ENCODE measurements at places on chromosomes 12 and 14.

GRCh38 chr12:6550294-6551062 lies 5.4 kb downstream of the IFFO1 start:
- no peak for DNase-seq

DNA sequence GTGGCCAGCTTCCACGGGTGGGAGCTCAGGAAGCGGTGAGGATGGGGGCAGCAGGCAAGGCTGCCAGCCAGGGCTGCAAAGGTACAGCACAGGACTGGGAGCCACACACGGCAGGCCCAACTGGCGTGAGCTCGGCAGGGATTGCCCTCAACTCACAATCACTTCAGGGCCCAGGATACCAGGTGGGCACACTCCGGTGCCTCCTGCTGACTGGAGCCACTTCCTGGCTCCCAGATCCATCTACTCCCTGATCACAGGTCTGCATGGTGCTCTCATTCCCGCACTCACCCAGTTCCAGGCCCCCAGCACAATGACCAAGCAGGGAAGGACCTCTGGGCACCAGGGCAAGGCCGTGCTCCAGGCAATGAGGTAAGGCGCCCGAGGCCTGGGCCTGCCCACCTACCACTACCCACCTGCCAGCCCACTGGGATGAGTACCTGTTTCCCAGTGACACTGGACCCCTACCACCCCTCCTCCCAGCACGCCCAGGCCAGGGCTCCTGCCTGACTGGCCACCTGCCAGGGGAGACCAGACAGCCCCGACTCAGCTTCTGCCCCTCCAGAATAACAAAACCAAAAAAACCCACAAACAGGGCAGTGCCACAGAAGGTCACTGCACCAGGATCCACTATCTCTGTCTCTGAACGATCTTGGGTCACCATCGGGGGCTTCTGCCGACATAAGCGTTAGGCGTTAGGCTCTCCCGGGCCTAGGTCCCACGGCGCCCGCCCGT lies 1.8 kb downstream of the JAG2 start:
- no peak for DNase-seq

DNA sequence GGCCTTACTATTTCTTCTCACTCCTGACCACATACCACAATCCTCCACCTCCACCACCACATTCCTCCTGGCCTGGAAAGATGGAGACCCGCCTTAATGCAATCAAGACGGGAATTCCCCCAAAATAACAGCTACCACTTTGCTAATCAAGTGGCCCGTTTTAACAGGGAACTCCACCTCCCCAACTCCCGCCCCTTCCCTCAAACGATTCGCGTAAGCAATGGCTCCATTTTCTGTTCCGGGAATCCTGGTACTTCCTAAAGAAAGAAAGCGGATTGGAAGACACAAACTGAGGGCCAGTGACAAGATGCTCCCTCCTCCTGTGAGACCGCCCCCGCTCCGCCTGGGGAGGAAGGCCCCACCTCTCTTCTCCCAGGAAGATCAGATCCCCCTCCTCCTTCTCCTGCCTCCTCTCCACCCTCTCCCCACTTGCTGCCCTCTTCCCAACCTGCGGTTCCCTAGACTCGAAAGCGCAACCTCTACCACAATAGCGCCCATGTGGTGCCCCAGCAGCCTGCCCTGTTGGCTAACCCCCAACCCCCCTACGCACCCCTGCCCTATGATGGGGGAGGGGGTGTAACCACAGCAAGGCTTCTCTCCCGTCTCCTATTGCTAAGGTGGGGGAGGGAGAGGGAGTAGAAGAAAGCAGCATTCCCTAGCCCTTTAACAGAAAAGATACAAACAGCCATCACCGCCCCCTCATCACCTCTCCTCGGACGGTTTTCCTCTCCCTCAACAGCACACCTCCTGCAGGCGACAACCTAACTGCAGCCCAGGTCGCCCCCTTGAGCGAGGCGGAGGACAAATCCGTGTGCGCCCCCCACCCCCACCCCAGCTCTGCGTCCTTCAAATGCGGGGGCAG lies 777 bp downstream of the ARF3 start:
- peak; percentile 96 for DNase-seq

- DNase-seq = no peak
Measured at GRCh38 chr14:50037852-50038251, 78.5 kb downstream of the VCPKMT start.

- no peak for DNase-seq
Measured at GRCh38 chr12:46084666-46085631, 94.6 kb upstream of the SCAF11 start.

GRCh38 chr12:102298022-102298421 lies 100.4 kb upstream of the PMCH start:
- peak; percentile 17 for DNase-seq

DNA sequence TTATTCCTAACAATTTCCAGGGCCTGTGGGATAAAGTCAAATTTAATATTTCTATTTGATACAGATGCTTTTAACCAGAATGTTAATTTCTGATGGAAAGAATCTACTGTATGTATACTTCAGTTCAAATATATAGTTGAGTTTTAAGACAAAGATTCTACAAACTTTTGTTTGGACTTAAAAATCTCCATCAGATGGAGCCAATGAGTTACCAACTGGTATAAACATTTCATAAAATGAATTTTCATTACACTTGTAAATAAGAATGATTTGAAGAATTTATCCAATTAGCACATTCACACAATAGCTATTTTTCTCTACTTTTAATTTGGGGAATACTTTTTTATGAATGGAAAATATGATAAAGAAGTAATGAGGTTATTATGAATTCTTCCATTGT lies 425.2 kb upstream of the MIS18BP1 start:
- DNase-seq = no peak
